Motor neuron (in vitro differentiated cells): ENCODE measurements at places on chromosomes 6 and 20. TPM values are rescaled to one million over a fixed set of nuclear protein-coding genes. Genes with fewer than 3 reads are reported as not detected.

DNA sequence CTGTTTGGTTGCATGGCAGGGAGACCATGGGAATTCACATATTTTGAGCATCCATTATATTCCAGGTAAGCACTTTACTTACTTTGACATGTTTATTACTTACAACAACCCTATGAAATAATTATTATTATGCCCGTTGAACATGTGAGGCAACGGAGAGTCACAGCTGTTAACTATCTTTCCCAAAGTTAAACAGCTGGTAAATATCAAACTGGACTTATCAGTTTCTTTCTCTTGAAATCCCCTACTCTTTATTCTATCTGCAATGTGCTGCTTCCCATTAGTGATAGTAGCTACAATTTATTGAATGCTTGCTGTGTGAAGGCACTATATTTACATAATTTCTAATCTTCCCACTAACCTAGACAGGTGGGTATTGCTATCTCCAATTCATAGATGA lies 847.7 kb upstream of the MAP3K7 start:
- no peak for ATAC-seq

DNA sequence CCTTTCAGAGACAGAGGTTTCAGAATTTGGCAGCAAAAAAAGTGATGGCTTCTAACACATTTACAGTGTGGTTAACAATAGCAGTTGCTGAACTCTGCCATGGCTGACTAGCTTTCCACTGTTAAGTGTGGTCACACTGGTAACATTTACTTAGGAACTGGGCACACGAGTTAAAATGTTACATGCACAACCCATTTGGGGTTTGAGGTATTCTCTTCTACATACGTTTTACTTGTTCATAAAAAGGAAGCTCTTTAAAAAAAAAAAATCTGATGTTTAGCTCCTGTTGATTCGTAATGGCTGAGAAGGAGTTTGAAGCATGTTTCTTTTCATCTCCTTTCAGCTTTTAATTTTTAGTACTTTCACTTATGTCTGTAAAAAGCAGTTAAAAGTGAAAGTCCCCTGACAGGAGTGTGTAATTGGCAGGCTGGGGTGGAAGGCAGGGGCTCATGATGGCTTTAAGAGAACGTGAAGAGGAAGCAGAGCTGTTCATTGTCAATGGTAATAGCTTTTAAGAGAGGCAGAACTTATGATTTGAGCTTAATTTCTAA lies 245.9 kb downstream of the FARS2 start:
- no peak for ATAC-seq

DNA sequence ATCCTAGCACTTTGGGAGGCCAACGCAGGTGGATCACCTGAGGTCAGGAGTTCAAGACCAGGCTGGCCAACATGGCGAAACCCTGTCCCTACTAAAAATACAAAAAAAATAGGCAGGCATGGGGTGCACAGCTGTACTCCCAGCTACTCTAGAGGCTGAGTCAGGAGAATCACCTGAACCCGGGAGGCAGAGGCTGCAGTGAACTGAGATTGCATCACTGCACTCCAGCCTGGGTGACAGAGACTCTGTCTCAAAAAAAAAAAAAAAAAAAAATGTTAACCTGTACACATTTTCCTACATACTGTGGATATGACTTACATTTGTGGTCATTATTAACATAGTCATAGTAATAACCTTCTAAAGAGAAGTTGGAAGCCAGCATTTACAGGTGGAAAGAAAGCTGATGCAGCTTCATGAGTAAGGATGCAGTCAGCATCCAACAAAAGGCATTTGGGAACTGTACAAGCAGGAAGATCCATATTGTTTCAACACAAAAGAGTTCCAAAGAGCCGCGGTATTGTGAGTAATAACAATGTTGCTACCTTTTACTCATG lies 186.2 kb downstream of the GPX5 start:
- no peak for ATAC-seq

- ATAC-seq, result no peak
These were observed 99.8 kb downstream of the HIVEP2 start for GRCh38 chr6:142845143-142845571.

GRCh38 chr6:71107911-71108420 lies 151.1 kb upstream of the B3GAT2 start:
- no peak for ATAC-seq

GRCh38 chr6:157908369-157909281 lies 73.0 kb upstream of the SYNJ2 start:
- no peak for ATAC-seq

Gene SLC22A23
- total RNA-seq, result 11.7 and 13.3 TPM in 2 replicates

Gene ADGB
- 0.58 TPM in 1 of 2 replicates, not detected in the other for total RNA-seq

Gene TMEM244
- total RNA-seq, result not detected in 2 replicates

Gene CGA
- total RNA-seq, result 0.80 TPM in 1 of 2 replicates, not detected in the other

Gene ERVFRD-1
- total RNA-seq, result 0.49 and 1.3 TPM in 2 replicates
